ENCODE measurements at places on chromosomes 3 and 15.
A peak's percentile ranks its signal among the peaks of the same experiment; 100 is the strongest.

- DNase-seq = no peak
Measured at GRCh38 chr3:124246376-124246775, 254.5 kb upstream of the ROPN1 start.

DNA sequence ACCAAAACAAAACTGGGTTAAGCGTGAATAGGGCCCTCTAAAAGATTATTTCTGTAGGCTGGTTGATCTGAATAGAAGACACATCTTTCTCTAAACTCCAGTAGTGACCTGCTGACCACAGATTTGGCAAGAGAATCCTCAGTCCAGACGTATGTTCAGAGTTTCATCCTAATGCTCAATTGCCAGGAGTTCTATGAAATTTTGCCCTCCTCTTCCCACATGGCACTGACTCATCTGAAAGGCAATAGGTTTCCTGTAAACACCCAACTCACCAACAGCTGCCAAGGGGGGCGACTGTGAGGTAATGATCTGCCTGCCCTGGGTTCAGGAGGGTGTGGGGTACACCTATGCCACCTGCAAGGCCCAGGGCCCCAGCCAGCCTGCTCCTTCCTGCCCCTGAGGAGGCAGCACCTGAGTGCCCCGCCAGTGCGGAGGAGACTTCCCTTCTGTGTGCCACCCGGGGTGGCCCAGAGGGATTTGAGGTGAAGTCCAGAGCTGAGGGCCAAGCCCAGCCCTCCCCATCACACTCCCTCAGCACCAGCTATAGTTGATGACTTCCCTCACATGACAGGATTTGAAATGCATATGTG is 8.4 kb upstream of the PLA2G4D start:
- no peak for DNase-seq

GRCh38 chr3:194935632-194936470 is 250.2 kb downstream of the FAM43A start:
- DNase-seq = no peak

- no peak for DNase-seq
Measured at GRCh38 chr3:31561891-31562290, 29.2 kb downstream of the STT3B start.

DNA sequence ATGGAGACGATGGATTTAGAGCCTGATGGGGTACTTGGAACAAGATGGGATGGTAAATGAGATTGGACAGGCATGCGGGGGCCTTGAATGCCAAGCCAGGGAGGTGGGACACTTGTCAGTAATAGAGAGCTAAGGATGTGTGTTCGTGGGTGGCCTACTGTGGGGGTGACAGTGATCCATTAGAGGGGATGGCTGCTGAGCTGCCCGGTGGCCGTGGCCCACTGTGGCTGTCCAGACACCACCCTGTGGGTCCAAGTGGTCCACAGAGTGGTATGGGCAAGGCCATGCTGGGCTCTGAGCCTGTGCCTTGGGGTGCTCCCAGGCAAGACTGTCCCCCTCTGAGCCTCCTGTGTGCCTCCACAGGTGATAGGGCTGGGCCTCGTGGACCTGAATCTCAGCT is 17.5 kb downstream of the CAND2 start:
- no peak for DNase-seq

DNA sequence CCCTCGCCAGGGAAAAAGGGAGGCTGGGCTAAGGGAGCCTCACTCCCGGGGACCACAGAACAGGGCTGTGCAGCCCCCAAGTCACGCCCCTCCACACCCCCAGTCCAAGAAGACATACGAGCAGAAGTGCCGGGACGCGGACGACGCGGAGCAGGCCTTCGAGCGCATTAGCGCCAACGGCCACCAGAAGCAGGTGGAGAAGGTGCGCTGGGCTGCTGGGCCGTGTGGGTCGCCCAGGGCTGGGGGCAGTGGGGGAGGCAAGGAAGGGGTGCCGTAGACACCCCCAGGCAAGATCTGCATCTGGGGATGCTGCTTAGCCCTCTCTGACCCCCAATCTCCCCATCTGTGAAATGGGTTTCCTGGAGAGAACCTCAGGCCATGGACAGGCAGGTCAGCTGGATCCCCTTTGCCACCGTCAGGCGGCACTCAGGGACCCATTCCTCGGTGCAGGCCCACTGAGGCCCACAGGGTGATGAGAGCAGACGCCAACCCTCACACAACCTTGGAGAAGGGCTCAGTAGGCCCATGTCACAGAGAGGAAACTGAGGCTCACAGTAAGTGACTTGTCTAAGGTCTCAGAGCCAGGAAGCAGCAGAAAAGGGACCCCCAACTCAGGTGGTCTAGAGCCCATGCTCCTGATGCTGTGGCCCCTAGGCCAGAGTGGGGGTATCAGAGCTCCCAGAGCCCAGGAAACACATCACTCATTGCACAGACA is 33.7 kb downstream of the PSTPIP1 start:
- DNase-seq = no peak

DNA sequence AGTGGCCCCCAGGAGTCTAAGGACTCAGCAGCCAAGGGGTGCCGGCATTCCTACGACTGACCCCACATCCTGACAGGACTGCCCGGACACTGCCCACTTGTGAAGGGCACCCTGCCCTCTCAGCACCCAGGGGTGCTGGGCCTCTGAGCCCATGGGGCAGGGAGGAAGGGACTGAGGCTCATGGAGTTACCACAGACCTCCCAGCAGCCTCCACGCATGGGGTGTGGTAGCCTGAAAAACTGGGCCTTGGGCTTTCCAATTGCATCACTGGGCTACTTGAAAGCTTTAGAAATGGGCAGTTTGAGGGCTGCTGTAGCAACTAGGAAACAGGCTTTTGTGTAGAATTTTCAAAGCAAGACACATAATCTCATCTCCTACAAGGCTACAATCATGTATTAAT is 13.2 kb downstream of the TKT start:
- no peak for DNase-seq

DNA sequence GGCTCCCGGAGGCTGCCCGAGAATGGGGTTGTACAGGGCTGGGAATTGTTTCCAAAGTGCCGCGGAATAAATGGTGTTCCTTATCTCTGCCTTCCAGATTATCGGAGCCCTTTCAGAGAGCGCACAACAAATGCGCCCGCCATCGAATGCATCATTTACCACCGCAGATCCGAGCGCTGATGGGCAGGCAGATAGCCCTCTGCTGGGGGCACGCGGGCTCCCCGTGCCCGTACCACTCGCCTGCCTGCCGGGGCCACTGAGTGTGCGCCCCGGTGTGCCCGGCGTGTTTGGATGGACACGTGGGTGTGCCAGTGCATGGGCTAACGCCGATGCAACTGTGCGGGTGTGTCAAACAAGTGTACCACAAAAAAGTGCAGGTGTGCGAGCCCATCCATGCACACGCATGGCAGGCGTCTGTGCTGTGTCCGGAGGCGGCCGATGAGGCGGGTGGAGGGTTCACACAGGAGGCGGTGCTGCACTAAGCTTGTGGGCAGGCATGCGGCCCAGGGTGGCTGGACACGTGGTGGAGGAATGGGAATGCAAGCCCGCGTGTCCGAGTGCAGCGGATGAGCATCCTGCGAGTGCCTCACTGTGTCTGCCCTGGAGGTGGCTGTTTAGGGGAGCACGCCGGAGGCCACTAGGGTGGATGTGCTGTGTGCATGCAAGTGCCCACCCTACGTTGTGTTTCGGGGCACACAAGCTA is 3.8 kb upstream of the GATA2 start:
- no peak for DNase-seq

- no peak for DNase-seq
Measured at GRCh38 chr3:182920515-182921084, 59.7 kb downstream of the DCUN1D1 start.

DNA sequence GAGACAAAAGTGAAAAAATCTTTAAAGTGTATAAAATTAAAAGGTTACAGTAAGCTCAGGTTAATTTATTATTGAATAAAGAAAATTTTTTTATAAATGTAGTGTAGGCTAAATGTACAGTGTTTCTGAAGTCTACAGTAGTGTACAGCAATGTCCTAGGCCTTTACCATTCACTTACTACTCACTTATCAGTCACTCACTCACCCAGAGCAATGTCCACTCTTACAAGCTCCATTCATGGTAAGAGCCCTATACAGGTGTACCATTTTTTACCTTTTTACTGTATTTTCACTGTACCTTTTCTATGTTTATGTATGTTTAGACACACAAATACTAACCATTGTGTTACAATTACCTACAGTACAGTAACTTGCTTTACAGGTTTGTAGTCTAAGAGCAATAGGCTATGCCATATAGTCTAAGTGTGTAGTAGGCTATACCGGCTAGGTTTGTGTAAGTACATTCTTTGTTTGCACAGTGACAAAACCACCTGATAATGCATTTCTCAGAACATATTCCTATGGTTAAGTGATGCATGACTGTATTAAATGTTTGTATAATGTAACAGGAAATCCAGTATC is 38.1 kb upstream of the NECTIN3 start:
- DNase-seq = no peak

DNA sequence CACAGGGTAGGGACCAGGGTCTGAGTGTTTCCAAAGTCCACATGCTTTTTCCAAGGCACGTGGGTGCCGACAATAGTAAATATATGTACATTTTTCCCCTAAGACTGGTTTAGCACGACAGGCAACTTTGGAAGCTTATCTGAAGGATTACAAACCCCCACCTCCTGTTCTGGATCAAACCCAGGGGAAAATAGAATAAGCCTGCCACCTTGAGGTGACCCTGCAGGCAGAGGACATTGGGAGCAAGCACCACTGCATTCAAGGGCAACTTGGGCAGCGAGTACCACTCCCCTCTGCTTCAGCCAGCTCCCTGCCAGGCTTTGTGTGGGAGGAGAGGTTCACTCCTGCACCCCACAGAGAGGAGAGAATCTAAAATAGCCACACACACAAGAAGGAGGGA is 44.8 kb downstream of the KBTBD12 start:
- DNase-seq = no peak

DNA sequence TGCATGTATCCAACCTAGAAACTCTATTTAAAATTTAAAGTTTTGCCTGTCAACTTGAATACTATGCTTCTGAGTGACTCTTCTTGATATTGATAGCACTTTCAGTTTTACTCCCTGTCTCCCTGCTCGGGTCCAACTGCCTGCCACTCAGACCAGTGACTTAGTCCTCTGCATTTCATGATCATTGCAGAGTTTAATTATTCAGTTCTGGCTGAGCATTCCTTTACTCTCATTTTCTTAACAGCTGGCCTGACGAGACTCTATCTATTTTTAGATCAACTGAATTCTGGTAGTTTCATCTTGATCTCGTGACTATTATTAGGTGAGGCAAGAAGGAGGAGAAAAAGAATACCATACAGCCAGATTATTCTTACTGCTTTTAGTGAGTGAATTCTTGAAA is 617.4 kb downstream of the SI start:
- DNase-seq = no peak

- DNase-seq = no peak
Measured at GRCh38 chr3:152255290-152255689, 13.4 kb upstream of the MBNL1 start.

DNA sequence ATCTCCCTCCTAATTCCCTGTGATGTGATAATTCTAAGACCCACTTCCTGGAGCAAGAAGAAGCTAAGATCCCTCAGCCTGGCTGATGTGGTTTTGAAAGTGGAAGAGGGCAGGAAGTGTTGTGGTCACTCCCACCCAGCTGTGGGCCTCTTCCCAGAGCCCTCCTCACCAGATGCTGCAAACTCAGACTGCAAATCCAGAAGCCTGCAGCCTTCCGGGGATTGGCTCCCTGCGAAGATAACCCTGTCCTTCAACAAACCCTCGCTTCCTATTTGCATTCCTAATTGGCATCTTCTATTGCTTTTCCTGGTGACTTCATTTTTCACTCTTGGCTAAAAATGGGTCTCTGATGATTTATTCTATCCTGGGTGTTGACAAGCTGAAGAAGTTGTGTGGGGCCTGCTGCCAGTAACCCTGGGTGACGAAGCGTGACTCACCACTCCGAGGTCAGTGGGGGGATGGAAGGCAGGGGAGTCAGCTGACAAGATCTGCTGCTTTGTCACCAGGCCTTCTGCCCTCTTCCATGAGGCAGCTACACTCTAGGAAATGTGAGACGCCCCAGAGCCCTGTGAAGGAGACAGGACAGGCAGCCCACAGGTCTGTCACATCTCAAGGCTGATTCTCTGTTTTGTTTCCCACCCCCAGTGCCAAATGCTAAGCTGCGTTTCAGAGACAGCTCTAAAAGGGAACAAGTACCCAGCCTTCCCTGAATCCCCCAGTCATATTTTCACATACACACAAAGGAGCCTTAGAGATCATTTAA is 99.7 kb upstream of the LIPC start:
- DNase-seq = peak; percentile 85

- no peak for DNase-seq
Measured at GRCh38 chr15:31347981-31348803, 21.6 kb downstream of the KLF13 start.

GRCh38 chr15:48718646-48719045 is 73.1 kb upstream of the FBN1 start:
- no peak for DNase-seq

GRCh38 chr3:28601291-28601690 is 252.7 kb upstream of the AZI2 start:
- no peak for DNase-seq

DNA sequence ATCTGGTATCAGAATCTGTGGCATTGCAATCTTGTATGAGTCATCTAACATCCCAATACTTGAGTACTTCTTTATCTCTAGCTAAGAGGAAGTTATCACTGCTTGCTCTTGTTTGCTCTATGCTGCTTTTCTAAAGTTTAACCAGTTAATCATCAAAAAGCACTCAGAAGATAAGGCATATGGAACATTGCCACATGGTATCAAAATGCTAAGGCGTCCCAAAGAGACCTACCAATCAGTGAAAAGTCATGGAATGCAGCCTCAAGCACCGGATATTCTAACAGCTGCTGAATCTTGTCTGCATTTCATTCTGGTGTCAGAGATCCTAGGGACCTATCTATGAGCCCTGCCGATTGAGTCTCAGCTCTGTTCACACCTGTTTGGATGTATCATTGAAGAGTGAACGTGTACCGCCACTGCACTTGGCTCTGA is 192.8 kb downstream of the ARPP21 start:
- no peak for DNase-seq

GRCh38 chr3:151331696-151332095 is 2.3 kb upstream of the P2RY13 start:
- no peak for DNase-seq

DNA sequence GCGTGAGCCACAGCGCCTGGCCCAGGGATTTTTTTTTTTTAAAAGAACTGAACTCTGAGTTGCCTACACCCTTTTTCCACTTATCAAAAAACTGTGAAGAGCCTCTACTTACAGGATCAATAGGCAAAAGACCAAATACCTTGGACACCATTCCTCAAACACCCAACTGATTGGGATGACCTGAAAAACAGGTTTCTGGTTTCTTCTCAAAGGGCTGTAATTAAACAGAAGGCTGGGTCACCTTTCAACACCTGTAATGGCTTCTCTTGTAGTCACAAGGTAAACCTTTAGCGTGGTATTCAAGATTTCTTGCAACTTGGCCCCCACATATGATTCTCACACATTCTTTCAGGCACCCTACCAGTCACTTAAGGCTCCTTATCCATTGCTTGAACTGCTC is 38.4 kb upstream of the PLXND1 start:
- no peak for DNase-seq

- DNase-seq = no peak
Measured at GRCh38 chr3:30628205-30628900, 22.0 kb downstream of the TGFBR2 start.

- peak; percentile 56 for DNase-seq
Measured at GRCh38 chr15:66862940-66863335, 160.9 kb downstream of the SMAD6 start.

- no peak for DNase-seq
Measured at GRCh38 chr3:44206261-44206660, 35.4 kb upstream of the TOPAZ1 start.

Measured in stimulated activated CD8-positive, alpha-beta memory T cell treated with anti-CD3 and anti-CD28 coated beads, Interleukin-7, amount 100 ng/mL, for 24 hours (primary cell).